ENCODE measurements at places on chromosomes 5 and 9. TPM values are rescaled to one million over a fixed set of nuclear protein-coding genes. Genes with fewer than 3 reads are reported as not detected.

FOXD4 gene
- 0.32 TPM for total RNA-seq

LMX1B gene
- 0.21 TPM for total RNA-seq

DNA sequence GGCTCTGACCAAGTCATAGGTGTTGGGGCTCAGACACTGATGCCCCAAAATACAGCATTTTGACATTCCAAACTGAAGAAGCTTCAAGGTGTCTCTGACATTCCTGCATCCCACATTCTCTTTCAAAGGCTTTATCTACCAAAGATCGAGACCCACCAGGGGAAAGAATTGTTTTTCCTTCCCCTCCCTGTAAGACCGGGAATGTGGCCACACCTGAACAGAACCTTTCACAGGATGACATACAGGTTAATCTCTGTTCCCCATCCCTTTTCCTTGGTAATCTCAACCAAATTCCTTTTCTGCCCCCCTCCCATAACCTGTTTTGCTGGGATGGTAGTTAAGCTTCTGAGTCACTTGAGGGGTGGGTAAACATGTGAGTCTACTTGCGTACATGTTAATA is 72.3 kb downstream of the IQGAP2 start:
- no peaks in the 10 kb centered on the region for H3K27me3 ChIP-seq
- no peak for DNase-seq
- H3K27ac ChIP-seq: no peak overlapping the region
- no peaks in the 10 kb centered on the region for H3K36me3 ChIP-seq

FIBCD1 gene
- total RNA-seq: 1.3 TPM

ADCY2 gene
- total RNA-seq: 0.59 TPM

Measured in lower lobe of right lung (tissue), 2 donors.